T-cell (primary cell): ENCODE measurements at places on chromosomes 12 and 14. TPM values are rescaled to one million over a fixed set of nuclear protein-coding genes. Genes with fewer than 3 reads are reported as not detected.

DNA sequence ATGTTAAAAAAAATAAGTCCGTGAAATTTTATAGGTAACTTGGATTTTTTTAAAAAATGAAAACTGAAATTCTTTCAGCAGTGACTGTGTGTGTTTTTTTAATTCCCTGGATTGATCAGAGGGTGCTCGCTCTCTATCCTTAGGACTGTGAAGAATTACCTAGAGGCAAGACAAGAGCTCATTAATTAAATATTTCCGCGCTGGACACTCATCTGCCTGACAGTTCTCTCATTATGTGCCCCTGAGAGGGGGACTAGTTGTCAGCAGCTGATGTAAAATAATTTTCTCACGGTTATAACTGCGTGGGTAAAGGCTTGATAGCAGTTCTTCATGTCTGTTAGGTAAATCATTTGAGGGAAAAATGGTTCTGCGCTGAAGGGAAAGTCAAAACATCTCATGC is 101.3 kb downstream of the PTCSC3 start:
- peaks cover 2% of the 10 kb centered on the region for H3K27me3 ChIP-seq
- no peak for DNase-seq
- no peak overlapping the region for H3K27ac ChIP-seq
- H3K4me1 ChIP-seq, result no peaks in the 10 kb centered on the region

GRCh38 chr14:80988192-80988591 is 32.8 kb downstream of the TSHR start:
- no peaks in the 10 kb centered on the region for H3K4me1 ChIP-seq
- no peaks in the 10 kb centered on the region for H3K27me3 ChIP-seq
- no peak for DNase-seq

GRCh38 chr12:5864972-5865371 is 80.1 kb downstream of the ANO2 start:
- no peaks in the 10 kb centered on the region for H3K36me3 ChIP-seq
- no peak overlapping the region for H3K4me3 ChIP-seq
- H3K27ac ChIP-seq, result no peak overlapping the region
- no peaks in the 10 kb centered on the region for H3K4me1 ChIP-seq

DNA sequence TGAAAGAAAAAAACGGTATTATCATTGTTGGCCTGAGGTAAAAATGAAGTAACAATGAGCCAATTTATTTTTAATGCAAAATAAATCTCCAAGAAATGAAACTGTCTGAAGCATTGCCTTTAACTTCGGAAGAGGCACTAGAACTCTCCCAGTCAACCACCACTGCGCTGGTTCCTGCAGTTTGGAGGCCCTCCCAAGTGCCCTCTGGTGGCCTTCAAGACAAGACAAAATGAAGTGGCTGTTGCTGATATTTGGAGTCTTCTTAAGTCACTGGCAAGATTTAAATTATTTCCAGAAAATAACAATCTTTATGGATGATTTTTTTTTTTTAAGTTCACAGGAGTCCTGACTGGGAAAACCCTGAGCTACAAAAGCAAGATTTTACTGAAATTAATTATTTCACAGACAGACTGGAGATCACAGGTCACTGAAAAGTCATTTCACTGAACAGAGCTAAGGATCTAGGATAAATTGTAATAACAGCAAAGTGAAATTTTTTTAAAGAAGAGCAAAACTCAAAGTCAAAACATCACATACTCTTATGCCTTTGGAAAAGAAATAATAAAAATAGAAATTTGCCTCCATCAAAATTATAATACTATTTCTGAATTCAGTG is 58.2 kb downstream of the DICER1 start:
- no peak for DNase-seq
- H3K4me3 ChIP-seq, result no peak overlapping the region
- no peaks in the 10 kb centered on the region for H3K27me3 ChIP-seq

DNA sequence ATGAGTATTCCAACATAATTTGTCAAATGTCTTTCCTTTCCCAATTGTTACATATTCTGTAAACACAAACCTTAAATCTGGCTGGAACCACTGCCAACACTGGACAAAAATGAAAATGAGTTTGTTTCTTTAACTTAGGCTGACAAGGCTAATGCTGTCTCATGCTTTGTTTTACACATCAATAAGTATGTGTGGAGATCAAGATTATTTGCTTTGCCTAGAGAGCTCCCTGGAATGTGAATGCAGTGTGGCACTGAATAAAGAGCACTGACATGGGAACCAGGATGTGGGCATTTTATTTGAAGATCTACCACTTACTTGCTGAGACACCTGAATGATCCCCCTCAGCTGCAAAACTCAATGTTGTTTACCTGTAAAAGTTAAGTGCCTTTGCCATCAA is 61.7 kb downstream of the RALGAPA1 start:
- no peak overlapping the region for H3K4me3 ChIP-seq
- peaks cover 23% of the 10 kb centered on the region for H3K36me3 ChIP-seq
- no peaks in the 10 kb centered on the region for H3K27me3 ChIP-seq
- H3K4me1 ChIP-seq, result no peaks in the 10 kb centered on the region

- H3K4me1 ChIP-seq, result peaks cover 9% of the 10 kb centered on the region
- no peak overlapping the region for H3K27ac ChIP-seq
- no peaks in the 10 kb centered on the region for H3K36me3 ChIP-seq
- H3K27me3 ChIP-seq, result peaks cover 21% of the 10 kb centered on the region
Observed at GRCh38 chr12:131473741-131474709, 236.9 kb upstream of the SFSWAP start.

GRCh38 chr12:4421590-4422031 is 24.0 kb downstream of the FGF6 start:
- H3K4me1 ChIP-seq, result no peaks in the 10 kb centered on the region
- H3K27ac ChIP-seq, result no peak overlapping the region
- no peak for DNase-seq
- no peak overlapping the region for H3K4me3 ChIP-seq

GRCh38 chr12:2664721-2665577 is 129.8 kb upstream of the FKBP4 start:
- peaks cover 4% of the 10 kb centered on the region for H3K36me3 ChIP-seq
- no peaks in the 10 kb centered on the region for H3K27me3 ChIP-seq
- no peaks in the 10 kb centered on the region for H3K4me1 ChIP-seq

GRCh38 chr12:121499929-121500793 is 80.7 kb downstream of the KDM2B start:
- H3K36me3 ChIP-seq, result no peaks in the 10 kb centered on the region

DNA sequence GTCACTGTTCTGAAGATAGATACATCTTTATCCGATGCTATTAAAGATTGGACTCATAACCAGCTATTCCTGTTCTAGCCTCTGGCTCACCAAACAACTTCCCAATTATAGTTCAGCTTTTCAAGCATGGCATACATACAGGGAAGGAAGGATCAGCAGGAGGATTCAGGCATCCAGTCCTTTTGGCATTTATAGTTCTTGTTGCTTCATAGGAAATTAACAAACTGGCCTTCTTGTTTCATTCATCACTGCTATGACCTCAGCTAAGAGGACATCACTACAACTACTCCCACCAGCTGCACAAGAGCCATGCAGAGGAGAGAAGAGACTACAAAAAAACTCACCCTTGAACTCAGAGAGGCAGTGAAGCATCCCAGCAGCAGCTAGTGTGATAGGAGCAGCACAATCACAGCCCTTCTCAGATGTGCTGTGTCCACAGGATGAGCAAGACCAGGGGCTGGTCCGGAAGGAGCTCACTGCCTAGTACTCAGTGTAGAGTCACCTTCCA is 100.5 kb downstream of the SPTSSA start:
- no peak overlapping the region for H3K4me3 ChIP-seq
- no peak for DNase-seq
- peaks cover 2% of the 10 kb centered on the region for H3K27me3 ChIP-seq
- no peaks in the 10 kb centered on the region for H3K4me1 ChIP-seq
- no peaks in the 10 kb centered on the region for H3K36me3 ChIP-seq

DNA sequence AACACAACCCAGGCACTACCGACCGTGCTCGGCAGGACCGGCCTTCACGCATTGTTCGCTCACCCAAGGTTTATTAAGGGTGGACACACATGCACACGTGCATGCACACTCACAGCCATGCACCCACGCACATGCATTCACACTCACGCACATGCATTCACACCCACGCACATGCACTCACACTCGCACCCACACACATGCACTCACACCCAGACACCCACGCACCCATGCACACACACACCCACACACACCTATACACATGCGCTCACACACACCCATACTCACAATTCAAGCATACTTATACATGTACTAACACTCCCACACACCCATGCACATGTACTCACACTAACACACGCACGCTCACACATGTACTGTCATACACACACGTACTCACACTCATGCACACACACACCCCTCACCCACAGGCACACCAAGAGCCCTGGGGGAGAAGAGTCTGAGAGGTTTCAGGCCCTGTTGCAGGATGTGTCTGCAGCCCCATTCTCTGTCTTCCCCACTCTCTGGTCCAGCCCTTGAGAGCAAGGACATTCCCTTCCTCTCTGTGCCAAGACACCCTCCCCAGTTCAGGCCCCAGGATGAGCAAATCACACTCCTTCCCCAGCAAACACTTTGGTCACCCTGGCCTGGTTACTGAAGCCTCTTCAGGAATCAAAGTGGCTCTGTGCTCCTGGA is 49.4 kb upstream of the BCL11B start:
- no peak for DNase-seq
- no peak overlapping the region for H3K4me3 ChIP-seq
- no peaks in the 10 kb centered on the region for H3K36me3 ChIP-seq
- H3K4me1 ChIP-seq, result peaks cover 21% of the 10 kb centered on the region
- H3K27me3 ChIP-seq, result peaks cover 26% of the 10 kb centered on the region

DNA sequence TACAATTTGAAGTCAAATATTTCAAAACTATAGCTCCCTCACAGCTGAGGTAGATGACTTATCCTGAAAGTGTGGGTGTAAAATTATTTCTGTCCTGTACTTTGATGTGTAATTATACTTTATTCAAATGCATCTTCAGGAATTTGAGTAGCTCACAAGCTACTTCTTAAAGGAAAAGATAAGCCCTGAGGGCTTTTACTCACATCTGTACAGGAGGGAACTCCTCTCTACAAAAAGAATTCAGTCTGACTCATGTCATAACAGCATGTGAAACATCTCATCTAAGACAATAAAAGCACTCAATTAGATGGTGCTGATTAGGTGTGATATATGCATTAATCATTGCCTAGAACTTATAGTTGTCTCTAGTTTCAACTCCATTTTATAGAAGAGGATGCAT is 452.0 kb downstream of the PRKD1 start:
- no peaks in the 10 kb centered on the region for H3K36me3 ChIP-seq
- no peaks in the 10 kb centered on the region for H3K4me1 ChIP-seq
- no peak overlapping the region for H3K4me3 ChIP-seq
- H3K27me3 ChIP-seq, result no peaks in the 10 kb centered on the region
- H3K27ac ChIP-seq, result no peak overlapping the region

GRCh38 chr12:120574106-120574505 is 7.1 kb downstream of the POP5 start:
- no peak overlapping the region for H3K27ac ChIP-seq
- H3K4me3 ChIP-seq, result no peak overlapping the region
- DNase-seq, result no peak
- H3K27me3 ChIP-seq, result no peaks in the 10 kb centered on the region
- peaks cover 92% of the 10 kb centered on the region for H3K36me3 ChIP-seq

GRCh38 chr12:109762673-109763191 is 49.1 kb downstream of the FAM222A start:
- H3K27ac ChIP-seq, result no peak overlapping the region
- H3K27me3 ChIP-seq, result peaks cover 12% of the 10 kb centered on the region

- no peak overlapping the region for H3K27ac ChIP-seq
- no peaks in the 10 kb centered on the region for H3K36me3 ChIP-seq
- no peak for DNase-seq
- H3K4me1 ChIP-seq, result no peaks in the 10 kb centered on the region
- no peak overlapping the region for H3K4me3 ChIP-seq
Observed at GRCh38 chr12:130070126-130070611, 92.1 kb upstream of the FZD10 start.

DNA sequence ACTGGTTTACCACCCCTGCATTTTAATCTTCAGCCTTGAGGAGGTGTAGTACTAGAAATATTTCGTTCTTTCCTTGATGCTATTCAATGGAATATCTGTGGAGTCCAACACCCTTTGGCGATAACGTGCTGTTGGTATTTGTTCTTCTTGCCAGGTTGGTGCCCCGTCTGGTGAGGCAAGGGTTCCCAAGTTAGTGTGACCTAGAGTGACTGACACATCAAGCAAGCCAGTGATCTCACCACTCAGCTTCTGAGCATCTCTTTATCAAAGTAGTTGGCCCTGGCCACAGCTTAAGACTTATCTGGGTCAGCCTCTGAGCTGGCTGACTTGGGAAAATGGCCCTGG is 60.2 kb downstream of the PLXNC1 start:
- no peaks in the 10 kb centered on the region for H3K36me3 ChIP-seq
- H3K4me1 ChIP-seq, result peaks cover 23% of the 10 kb centered on the region
- no peaks in the 10 kb centered on the region for H3K27me3 ChIP-seq
- peak overlapping the region; percentile 42 for H3K4me3 ChIP-seq
- peak overlapping the region; percentile 95 for H3K27ac ChIP-seq
- no peak for DNase-seq

DNA sequence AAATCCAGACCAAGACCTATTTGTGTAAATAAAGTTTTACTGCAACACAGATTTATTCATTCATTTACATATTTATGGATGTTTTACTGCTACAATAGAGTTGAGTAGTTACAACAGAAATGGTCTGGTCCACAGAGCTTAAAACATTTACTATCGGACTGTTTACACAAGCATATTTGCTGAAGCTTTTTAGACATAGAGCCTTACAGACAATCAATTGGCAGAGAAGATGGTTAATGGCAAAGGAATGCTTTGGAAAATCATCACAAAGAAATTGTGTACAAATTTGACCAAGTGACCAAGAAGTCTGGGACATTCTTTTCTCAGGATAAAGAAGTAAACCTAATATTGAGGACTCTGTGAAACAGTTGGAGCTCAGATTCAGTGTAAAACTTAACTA is 504.3 kb downstream of the SLC16A7 start:
- H3K4me3 ChIP-seq, result no peak overlapping the region
- no peaks in the 10 kb centered on the region for H3K27me3 ChIP-seq
- no peak for DNase-seq
- H3K36me3 ChIP-seq, result no peaks in the 10 kb centered on the region
- no peaks in the 10 kb centered on the region for H3K4me1 ChIP-seq

GRCh38 chr14:74472601-74473000 is 20.5 kb downstream of the NPC2 start:
- no peak for DNase-seq
- H3K36me3 ChIP-seq, result no peaks in the 10 kb centered on the region
- no peak overlapping the region for H3K27ac ChIP-seq
- no peak overlapping the region for H3K4me3 ChIP-seq
- no peaks in the 10 kb centered on the region for H3K4me1 ChIP-seq
- no peaks in the 10 kb centered on the region for H3K27me3 ChIP-seq

Gene CCDC38
- total RNA-seq, result 1.4 TPM

Gene TOMM20L
- total RNA-seq, result not detected

Gene FAM90A1
- total RNA-seq, result not detected

Gene DPY19L2
- total RNA-seq, result 1.5 TPM

Gene KLRC1
- total RNA-seq, result 2.5 TPM

Gene GPR132
- 47.0 TPM for total RNA-seq

Gene SUPT16H
- total RNA-seq, result 75.4 TPM

Gene FOXN4
- not detected for total RNA-seq
